ENCODE measurements at places on chromosomes 12 and 14.

DNA sequence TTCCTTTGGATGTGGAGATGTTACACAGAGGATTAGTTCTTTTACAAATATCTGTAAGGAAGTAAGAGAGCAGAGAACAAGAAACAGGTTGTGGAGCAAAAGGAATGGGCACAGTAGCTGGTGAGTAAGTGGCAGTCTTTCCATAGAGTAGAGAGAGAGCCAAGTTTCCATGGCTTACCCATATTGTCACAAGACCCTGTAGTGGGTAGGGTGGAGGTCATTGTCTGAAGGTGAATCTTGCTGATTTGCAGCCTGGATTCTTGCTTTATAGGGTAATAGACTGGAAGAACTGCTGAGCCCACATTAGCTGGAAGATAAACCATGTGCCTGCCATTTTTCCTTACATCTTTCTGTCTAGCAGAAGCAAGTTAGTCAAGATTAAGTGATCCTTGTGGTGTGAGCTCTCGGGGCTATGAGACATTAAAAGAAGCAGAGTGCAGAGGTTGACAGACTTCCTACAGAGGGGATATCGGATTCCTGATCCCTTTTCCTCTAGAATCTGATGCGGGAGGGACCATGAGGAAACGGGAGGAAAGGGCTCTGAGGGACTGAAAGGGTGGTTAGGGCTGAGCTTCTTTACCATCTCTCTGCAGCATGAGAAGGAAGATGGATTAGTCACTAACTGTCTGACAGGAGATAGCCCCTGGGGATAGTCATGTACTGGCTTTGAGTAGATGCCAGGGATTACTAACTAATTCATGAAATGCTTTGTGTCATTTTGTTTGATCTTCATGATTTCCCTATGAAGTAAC is 44.0 kb upstream of the LRTM2 start:
- no peak for DNase-seq

- no peak for DNase-seq
Observed at GRCh38 chr12:48716168-48716492, 377 bp downstream of the CCNT1 start.

DNA sequence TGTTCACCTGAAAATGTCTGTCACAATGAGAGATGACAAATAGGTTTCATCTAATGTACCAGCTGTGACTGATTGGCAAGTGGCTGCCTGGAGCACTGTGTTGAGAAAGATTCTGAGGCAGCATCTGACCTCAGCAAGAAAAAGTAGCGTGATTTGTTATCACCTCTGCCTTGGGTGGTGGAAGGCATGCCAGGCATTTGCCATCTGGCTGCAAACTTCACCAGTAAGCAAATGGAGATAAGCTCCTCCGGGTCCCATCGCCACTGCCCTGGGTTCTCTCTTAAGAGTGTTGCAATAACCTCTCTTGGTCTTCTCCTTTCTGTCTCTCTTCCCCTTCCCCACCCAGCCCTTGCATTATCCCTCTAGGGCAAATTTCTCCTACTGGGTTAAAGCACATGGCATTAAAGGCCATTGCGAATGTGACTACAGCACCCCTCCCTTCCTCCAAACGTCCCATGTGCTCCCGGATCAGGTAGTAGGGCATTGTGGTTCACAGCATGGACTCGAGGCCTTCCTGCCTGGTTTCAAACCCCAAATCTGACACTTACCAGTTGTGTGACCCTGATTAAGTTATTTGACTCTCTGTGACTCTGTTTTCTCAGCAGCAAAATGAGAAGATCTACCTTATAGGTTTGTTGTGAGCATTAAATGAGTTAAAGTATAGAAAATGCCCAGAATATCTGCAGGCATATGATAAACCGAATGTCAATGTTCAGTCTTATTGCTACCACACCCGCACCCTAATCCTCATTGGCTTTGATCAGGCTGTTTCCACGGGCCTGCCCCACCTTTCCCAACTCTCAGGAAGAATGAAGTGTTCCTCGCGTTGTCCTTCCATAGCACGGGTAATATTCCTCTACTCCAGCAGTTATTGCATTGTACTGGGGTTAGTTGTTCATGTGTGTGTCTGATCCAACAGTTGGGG is 8.2 kb upstream of the LGALS3 start:
- no peak for DNase-seq

- DNase-seq = no peak
Observed at GRCh38 chr12:79961411-79961810, 26.5 kb upstream of the PPP1R12A start.

GRCh38 chr12:43214166-43214565 is 337.8 kb downstream of the ADAMTS20 start:
- DNase-seq = no peak

GRCh38 chr12:65534238-65534841 is 255.9 kb downstream of the MSRB3 start:
- no peak for DNase-seq

GRCh38 chr12:92156139-92156538 is 10.5 kb upstream of the BTG1 start:
- DNase-seq = no peak

DNA sequence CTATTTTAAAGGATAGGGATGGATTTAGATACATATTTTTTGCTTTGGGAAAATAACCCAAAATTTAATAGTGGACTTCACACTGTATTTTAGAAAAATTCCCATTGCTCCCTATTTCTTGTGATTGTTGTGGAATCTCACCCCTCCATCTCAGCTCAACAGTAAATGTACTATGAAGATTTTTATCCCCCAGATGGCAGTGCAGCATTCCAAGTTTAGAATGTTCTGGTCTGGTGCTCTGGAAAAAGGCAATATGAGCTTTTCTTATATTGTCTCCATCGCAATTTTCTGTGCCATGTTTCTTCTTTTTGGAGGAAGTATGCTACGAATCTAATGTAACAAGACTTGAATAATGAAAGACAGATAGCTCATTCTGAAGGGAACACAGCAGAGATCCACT is 471.7 kb upstream of the SYT1 start:
- DNase-seq = no peak

- DNase-seq = no peak
Observed at GRCh38 chr14:75271514-75271913, 7.1 kb upstream of the FOS start.

DNA sequence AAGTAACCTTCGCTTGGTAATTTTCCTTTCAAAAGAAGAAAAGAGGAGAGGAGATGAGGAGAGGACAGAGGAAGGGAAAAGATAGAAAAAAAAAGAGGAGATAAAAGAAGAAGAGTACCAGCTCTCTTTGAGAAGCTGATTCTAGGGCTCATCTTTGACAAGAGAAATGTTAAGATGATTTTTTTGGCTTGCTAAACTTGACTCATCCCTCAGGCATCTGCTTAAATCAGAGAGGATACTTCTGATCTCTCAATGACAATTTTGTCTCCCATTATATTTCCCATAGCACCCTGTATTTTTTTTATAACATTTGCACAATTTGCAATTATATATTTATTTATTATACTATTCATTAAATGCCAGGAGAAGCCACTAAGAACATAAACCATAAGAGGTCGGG is 17.1 kb downstream of the SYT1 start:
- no peak for DNase-seq

GRCh38 chr12:2256915-2257314 is 204.1 kb downstream of the CACNA1C start:
- no peak for DNase-seq

DNA sequence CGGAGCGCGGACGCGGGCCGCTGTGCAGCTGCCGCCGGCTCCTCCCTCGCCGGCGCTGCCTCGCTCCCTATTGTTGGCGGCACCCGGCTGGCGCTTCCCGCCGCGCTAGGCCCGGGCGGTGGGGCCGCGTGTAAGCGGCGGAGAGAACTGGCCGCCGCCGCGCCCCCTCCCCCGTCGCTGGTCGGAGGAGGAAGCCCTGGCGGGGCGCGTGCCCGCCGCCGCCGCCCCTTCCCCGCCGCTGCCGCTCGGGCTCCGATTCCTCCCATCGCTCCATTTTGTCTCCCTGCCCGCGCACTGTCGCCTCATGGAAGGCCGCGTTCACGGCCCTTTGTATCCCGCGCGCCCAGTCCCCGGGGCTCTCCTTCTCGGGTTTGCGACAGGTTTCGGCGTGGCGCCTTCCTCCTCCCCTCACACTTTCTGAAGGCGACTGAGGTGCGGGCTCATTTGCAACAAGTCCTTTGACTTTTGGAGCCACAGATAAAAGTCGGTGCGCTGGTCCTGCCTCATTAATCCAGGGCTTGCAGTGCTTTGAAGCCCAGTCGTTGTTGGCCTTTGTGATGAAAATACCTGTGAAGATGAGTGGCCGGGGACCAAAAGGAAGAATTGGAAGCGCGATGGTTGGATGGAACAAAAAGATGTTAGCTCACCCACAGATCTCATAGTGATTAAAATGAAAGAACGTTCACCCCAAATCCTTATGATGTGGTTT is 707 bp downstream of the CPSF6 start:
- DNase-seq = peak; percentile 64

DNA sequence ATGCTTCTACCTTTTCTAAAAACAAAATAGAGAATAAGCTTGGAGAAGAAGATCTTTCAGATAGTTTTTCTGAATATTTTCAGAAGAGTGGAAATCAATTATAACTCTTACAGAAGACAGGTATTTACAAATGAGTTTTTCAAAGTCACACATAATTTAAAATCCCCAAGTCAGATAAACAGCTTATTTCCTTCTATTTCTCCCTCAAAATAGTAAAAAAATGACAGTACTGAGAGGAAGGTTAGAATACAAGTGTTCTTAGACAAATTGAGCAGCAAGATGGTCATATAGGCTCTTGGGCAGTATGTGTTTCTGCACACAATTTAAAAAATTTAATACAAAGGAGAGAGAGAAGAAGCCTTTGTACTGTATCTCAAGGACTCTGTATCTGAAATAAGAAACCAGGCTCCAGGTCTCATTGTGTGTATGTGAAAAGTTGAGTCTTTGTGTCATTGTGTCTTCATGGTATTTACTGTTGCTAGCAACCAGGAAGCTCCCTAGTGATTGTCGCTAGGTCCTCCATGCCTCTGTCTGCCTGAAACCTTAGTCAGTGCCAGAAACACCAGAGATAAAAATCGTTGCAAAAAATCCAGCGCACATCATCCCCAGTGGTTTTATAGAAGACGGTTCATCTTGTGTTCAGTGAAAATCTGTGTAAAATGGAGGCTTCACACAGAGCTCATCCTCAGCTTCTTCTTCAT is 12.9 kb upstream of the TUBA1A start:
- DNase-seq = peak; percentile 7

DNA sequence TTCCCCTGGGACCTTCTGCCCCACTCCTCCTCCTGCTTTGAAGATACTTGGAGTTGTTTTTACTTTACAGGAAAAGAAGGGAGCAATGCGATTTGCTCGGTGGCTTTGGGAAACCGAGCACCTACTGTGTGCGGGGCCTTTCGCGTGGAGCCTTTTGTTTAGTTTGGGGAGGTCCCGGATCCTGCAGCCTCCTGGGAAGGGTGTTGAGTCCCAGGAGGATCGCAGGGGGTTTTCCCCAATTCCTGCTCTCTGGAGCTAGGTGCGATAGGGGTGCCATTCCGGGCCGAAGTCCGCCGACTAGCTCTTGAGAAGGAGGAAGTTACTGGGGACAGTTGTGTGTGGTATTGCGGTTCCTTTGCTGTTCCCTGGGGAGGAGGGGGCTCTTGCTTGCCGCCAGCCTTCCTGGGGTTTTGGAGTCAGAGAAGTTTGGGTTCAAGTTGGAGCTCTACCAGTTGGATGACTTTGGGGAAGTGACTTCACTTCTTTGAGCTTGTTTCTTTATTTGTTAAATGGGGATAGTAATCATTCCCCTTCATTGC is 1.1 kb downstream of the BRI3BP start:
- DNase-seq = peak; percentile 54

- DNase-seq = peak; percentile 62
Observed at GRCh38 chr14:93207468-93208308, 632 bp downstream of the UBR7 start.

DNA sequence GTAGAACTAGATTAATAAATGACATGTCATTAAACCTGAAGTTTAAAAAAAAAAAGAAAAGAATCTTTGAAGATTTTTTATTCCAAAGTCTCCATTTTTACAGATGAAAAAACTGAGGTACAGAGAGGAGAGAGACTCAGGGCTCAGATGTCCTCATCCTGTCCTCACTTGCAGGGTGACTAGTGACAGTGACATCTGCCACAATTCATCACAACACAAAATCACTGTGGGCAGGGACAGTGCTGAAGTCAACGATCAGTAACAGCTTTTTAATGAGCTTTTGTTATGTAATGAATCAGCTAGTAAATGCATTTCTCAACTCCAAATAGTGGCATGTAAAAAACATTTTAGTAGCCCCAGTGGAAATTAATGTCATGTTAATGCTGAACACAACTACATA is 138.5 kb downstream of the NTF3 start:
- no peak for DNase-seq

DNA sequence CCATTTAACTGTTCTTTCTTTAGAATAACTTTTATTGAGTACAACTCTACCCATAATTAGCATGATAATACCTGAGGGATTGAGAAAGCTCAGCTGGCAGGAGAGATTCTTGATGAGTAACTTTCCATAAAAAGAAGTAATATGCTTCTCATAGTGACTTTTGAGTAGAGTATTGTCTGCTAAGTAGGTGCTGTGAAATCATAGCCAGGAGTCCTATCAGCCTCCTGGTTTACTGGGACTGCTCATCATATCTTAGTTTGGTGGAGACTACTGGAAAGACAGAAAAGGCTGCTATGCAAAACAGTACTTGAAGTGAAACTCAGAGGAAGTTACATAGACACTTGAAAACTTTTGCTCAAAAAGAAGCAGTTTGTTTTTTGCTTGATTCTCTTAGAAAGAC is 113.3 kb upstream of the ATP2B1 start:
- no peak for DNase-seq

DNA sequence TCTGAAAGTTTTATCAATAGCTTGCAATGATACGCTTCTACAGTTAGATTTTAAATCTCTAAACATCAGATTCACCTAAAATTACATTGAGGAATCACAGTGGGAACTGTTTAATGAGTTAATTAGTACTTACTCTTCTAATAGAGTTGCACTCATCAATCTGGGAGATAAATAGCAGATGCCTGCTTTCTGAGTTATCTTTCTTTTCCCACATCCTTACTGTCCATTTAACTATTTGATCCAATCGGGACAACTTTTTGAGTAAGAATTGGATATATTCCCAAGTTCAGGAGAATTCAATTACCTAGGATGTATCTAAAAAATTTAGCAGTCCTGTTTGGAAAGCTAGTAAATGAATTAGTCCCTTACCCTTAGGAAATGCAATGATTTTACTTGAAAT is 162.3 kb downstream of the KCNH5 start:
- DNase-seq = no peak

- DNase-seq = peak; percentile 14
Observed at GRCh38 chr14:74627076-74627475, 15.0 kb upstream of the LTBP2 start.

GRCh38 chr14:62980693-62981092 is 64.6 kb downstream of the KCNH5 start:
- DNase-seq = no peak

GRCh38 chr12:39003541-39004155 is 98.3 kb upstream of the CPNE8 start:
- DNase-seq = no peak

DNA sequence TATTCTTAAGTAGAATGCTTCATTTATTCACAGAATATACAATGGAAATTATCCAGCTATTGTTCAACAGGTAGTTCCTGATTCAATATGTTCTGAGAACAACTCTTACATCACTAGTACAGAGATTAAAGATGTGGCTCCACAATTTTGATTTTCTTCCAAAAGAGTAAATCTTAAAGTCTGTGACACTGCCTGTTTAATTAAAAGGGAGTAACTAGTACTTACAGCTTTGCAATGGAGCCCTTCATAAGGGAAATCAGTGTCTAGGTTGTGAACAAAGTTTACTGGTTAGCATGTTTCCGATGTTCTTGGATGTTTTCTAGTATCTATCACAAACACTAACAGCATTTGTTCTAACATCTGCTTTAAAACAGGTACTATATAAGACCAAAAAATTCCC is 30.8 kb downstream of the MIA2 start:
- DNase-seq = no peak

GRCh38 chr12:118544569-118544968 is 168.2 kb downstream of the SUDS3 start:
- no peak for DNase-seq

Data from RPMI8226 (cell line).